Activated CD4-positive, alpha-beta T cell treated with anti-CD3 and anti-CD28 coated beads for 1 hour (primary cell): ENCODE measurements at places on chromosomes 5 and 9.

GRCh38 chr9:81885602-81886001, 42.6 kb upstream of the SPATA31D4 start:
- DNase-seq, result no peak

DNA sequence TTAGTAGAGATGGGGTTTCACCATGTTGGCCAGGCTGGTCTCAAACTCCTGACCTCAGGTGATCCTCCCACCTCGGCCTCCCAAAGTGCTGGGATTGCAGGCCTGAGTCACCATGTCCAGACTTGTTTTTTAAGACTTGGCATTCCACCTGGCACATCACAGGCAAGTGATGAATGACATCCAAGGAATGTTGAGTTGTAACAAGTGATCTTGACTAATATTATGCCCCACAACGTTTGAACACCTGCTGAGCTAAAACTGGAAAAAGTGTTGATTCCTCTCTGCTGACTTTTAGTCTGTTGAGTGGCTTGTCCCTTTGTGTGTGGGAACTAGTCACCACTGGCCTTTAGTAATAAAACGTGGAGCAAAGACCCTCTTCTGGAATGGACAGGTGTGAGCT, 54.6 kb downstream of the SUB1 start:
- DNase-seq, result no peak

- no peak for DNase-seq
Measured at GRCh38 chr9:1001838-1002237, 25.4 kb downstream of the DMRT3 start.

DNA sequence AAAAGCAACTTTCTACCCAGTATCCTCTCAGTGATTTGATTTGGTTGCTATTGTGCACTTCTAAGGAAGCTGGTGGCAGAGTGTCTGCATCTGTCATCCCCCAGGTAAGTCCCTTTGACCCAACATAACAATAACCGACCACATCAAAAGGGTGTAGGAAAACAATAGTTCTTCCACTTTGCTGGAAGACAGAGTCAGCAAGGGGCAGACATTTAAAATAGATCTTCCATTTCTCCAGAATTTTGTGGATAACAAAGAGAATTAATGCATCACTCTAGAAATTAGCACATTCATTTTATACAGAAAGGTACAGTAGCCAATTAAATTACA, 177.5 kb downstream of the EBF1 start:
- DNase-seq, result no peak

- DNase-seq, result no peak
Measured at GRCh38 chr5:153941265-153941664, 97.4 kb downstream of the FAM114A2 start.

- DNase-seq, result no peak
Measured at GRCh38 chr9:84277646-84278045, 62.9 kb downstream of the SLC28A3 start.

DNA sequence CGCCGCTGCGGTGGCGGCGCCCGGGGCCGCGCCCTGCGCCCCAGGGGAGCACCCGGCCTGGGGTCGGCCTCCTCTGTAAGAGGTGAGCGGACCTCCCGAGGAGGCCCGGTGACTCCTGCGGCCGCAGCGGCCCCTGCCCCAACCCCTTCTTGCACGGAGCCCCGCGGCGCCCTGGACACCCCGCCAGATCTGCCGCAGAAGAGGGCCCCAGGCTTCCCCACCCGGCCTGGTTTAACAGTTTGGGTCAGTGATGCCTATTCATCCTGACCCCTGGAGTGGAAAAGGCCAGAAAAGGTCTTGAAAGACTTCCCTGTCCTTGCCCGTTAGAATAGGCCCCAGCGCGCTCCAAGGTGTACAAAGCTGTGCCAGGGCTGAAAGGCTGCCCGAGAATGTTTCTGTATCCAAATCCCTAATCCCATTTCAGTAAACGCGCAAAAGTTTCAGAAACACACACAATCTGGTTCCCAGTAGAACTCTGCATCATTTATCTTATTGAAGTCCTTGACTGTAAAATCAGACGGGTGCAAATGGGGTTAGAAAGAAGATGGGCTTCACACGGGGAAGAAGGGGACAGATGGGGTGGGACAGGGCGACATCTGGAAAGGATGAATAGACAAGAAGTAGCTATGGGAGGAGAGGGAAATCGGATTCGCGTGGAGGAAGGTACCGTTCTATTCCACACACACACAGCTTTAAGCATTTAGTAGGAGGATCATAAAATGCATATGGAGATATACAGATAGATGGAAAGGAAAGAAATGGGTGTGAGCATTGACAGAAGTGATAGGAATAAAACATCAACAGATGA, 1.1 kb upstream of the SSBP2 start:
- no peak for DNase-seq
